Dermis microvascular lymphatic vessel endothelial cell (primary cell): ENCODE measurements at places on chromosomes 1 and 21.

- DNase-seq: no peak
Measured at GRCh38 chr1:233065685-233066084, 115.3 kb downstream of the NTPCR start.

DNA sequence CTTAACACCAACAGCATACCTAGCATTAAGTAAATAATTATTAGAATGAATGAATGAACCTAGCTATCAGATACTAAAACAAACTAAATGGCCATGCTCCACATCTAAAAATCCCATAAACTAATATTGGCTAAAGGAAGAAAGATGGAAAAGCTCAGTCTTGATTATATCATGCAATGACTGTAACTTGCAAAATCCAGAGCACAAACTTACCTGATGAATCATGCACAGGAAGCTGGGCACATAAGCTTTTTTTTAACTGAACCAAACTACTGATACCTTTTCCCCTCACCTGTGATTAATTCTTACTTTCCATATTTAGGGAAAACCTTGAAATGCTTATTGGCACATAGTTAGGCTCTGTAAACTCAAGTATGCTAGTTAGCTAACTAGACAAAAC lies 70.2 kb downstream of the KIF14 start:
- no peak for DNase-seq

GRCh38 chr21:32413015-32413504 lies 554 bp downstream of the EVA1C start:
- DNase-seq: peak; percentile 56

- DNase-seq: peak; percentile 26
Measured at GRCh38 chr1:205907794-205908193, 35.5 kb downstream of the SLC26A9 start.

DNA sequence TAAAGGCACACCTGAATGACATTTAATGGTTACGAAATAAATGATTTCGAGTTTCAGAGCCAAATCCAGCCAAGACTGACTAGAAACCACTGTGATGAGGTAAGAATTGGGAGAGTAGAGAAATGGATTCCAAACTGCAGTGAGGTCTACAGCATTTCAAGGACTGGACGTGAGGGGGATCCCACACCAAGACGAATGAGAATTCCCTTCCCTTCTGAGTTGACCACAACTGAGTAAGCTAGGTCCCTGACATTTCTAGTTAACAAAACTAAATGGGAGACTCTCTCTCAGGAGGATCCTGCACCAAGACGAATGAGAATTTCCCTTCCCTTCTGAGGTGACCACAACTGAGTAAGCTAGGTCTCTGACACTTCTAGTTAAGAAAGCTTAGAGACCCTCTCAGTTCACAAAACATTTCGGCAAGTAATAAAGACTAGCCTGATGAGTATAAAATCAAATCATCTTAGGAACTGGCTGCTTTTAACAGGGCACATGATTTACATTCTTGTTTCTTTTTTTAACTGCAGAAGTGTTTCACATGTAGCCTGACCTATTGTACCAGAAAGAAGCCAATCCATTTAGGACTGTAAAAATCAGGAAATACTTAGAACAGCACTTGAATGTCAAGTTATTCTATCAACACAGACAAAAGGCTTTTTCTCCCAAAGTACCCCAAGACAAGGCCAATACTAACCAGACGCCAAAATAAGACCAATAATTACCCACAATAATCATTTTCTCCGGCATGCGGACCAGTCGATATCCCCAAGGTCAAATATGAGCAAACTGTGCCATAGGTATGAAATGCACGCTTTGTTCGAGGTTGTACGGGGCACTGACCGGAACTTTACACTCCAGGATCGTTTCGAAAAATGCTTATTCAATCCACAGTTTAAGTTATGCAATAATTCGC lies 1.4 kb upstream of the SPATA1 start:
- peak; percentile 10 for DNase-seq

DNA sequence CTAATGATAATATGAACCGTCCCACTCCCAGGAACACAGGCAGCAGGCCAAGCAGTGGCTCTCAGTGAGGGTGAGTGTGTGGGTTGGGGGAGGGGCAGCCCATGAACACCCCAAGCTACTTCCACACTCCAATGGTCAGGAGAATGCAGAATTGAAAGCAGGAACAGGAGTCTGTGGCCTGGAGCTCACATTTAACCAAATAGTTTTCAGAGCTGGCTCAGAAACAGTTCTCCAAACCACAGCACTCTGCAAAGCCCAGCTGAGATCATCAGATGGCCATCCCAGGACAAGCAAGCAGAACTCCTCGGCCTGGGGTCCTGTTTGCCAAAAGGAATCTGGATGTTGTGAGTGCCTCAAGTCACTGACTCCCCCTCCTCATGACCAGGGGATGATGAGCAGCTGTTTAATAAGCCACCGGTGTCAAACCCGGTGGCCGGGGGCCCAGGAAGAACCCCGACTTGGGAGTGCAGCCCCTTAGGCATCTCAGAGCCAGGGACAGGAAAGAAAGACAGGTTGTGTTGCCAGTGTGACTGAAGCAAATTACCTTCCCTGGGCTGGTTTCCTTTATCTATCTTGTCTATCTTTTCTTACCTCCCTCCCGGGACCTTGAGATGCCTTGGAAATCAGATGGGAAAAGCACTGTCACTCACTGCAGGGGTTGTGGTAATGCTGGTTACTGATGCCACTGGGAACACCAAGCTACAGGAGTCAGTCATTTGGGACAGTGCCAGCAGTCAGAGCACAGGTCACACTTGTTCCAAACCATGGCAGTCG lies 20.4 kb downstream of the DEGS1 start:
- peak; percentile 56 for DNase-seq

- DNase-seq: no peak
Measured at GRCh38 chr21:33403128-33403785, at the start of gene IFNGR2. TSS of gene IFNGR2 (plus strand) at chr21:33403413. CDS start at chr21:33403544, 131 bp downstream.
